CD4-positive, alpha-beta T cell treated with Interleukin-15 for 4 hours (primary cell): ENCODE measurements at places on chromosomes 16 and 17.
A peak's percentile ranks its signal among the peaks of the same experiment; 100 is the strongest.

- no peak for DNase-seq
Observed at GRCh38 chr16:56310690-56311089, 114.7 kb downstream of the AMFR start.

GRCh38 chr16:50318796-50319578, 49.8 kb downstream of the BRD7 start:
- no peak for DNase-seq

DNA sequence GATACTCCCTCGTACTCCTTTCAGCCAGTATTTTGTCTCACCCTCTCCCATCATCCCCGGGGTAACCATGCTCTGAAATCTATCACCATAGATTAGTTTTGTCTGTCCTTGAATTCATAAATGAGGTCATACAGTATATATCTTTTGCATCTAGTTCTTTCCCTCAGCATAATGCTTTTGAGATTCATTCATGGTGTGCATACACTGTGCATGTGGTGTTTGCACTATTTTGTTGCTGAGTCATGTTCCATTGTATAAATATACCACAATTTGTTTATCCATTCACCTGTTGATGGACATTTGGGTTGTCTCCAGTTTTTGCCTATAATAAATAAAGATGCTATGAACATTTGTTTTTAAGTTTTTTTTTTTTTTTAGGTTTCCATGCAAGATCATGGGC, 34.2 kb upstream of the NLRP1 start:
- no peak for DNase-seq

GRCh38 chr16:56225017-56225742, 33.9 kb downstream of the GNAO1 start:
- no peak for DNase-seq

DNA sequence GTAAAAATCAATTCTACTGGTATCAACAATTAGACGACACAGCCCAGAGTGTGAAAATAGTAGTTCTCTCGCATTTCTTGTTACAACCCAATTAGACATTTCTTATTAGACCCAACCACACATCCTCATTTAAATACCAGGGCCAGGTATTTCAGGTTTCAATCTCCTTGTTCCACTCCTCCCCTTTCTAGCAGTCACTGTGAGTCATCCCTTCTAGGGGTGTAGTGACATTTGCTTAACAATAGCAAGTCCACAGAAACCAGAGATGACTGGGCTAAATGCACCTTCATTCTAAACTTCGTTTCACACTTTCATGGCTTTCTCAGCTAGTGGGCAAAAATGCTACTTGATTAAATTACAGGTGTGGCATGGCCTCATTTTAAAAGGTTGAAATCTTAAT, 116.9 kb upstream of the CACNG3 start:
- no peak for DNase-seq

DNA sequence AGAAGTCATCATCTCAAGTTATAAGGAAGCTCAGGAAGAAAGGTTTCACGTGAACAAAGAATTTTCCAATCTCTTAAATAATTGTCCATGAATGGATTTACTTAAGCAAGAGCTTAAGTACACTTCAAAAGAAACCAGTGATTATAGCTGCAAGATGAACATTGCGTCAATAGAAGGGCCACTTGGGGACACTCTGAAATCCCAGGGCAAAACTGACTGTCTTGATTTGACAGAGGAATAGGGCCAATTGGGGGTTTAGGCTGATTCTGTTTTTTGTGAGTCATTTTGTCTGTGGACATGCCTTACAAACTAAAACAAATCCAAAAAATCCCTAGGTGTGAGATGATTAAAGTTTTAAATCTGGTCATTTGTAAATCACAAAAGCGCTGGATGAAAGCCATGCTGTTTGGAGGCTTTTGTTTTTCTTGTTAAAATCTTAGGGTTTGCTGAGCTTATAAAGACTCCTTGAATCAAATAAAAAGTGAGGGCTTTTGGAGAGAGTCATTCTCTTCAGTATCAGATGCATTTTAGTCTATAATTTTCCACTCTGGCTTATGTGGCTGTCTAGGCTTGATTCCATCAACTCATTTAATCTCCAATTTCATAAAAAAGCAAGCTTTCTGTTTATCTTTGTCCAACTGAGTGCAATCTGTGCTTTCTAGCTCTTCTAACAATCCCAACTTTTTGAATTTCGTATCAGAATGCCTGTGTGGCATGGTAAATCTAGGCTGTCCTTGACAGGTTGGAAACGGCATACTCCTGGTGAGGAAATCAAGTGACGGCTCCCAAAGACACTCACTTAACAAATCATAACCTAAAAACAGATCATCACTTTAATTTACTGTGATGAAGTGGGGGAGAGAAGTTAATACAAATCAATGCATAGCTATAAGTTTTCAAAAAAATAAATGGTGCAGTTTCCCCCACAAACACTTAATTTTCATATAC, 98.2 kb upstream of the SOX9 start:
- no peak for DNase-seq

DNA sequence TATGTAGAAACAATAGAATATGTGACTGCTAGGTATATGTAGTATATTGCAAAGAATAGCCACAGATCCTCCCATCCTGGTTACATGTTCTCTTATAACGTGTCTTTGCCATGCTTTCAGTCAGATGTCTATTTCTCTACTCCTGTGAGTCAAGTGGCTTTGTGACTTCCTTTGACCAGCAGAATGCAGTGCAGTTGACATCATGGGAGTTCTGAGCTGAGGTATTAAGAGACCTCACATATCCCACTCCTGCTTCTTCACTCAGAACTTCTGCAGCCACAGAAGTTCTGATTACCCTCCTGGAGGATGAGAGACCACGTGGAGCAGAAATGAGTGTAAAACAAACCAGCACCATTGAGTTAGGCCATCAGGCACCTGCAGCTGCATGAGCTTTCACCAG, 222.5 kb downstream of the PRKCA start:
- no peak for DNase-seq

DNA sequence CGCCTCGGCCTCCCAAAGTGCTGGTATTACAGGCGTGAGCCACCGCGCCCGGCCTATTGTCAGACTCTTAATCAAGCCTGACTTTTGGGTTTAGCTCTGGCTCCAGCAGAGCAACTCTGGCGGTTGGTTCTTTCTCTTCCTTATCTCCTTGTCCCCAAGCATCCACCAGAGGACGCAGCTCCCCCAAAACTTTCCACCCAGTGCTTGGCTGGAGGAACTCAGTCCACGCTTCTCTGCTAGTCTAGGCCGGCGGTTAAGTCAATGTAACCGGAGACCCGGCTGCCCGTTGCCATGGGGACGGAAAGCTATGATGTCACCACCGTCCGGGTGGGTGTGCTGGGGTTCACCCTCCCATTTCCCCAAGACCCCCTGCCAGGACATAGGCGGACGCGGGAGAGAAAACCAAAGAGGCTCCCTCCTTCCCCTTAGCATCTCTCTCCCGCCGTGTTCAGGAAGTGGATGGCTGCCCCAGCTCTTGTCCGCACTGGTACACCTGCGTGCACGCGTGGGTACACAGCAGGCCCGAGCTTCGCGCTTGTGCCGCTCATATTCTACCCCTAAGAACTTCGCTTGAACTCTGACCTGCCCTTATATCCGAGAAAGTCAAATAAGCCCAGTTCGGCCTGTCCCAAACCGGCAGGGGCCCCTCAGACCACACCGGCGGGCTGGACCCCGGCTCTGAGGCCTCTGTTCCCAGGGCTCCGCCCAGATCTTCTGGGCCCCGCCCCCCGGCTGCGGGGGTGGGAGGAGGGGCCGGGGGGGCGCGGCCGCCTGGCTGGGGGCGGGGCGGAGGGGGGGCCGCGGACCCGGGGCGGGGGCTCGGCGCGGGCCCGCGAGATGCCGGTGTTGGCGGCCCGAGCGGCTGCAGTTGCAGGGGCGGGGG, at the start of gene RND2:
Gene RND2 (plus strand): TSS at position 825 of the 883 bp plus-strand sequence. CDS start 117 bp downstream, outside the sequence.
- DNase-seq, result peak; percentile 82
